ENCODE measurements at places on chromosomes 4 and X.

DNA sequence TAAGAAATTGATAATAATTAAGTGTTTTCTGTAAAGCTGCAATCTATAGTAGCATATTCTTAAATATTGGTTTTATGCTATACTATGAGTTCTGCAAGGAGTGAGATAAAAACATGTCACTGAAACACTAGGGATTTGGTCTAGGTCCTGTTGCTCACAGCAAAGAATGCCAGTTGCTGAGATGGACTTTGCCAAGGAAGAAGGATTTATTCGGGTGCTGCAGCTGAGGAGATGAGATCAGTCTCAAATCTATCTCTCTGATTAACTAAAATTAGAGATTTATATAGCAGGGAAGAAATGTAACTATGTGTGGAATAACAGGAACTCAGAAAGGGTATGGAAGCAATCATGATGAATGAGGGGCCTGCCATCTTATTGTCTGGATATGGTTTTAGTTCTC is 1569.9 kb downstream of the PCDH7 start:
- DNase-seq = no peak

DNA sequence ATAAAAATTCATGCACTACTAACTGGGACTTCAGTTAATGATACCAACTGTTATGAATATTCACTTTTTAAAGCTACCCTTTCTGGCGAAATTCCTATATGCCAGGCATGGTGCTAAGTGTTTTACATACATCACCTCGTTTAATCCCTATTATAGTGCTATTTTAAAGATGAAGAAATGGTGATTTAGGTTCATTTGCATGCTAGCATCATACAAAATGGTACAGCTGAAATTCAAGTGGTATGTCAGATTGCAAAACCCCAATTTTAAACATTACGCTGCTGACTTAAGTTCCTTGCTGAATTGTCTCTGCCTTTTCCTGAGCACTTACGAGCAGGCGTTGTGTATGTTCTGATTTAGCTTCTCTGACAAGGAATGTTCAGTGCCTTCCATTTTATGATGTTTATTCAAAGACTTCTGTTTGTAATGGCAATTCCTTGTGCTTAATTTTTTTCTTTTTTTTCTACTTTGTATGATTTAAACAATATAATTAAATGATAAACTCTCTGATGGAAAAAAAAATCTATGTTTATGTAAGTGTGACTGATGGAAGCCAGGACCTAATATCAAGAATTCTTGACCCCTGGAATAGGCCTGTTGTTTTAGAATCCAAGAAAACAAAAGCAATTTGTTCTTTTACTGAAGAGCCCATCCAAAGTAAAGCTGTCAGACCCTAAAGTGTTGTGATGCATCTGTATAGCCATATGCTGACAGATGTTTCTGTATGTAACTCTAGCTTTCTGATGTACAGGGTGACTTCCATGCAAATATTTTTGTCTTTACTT is 148.1 kb downstream of the PCDH7 start:
- DNase-seq = no peak

- no peak for DNase-seq
These were observed 407.9 kb upstream of the AADAT start for GRCh38 chr4:170497689-170498088.

GRCh38 chrX:16142246-16142558 is 18.8 kb downstream of the GRPR start:
- no peak for DNase-seq

GRCh38 chr4:141797966-141798365 is 161.6 kb downstream of the IL15 start:
- DNase-seq = no peak

DNA sequence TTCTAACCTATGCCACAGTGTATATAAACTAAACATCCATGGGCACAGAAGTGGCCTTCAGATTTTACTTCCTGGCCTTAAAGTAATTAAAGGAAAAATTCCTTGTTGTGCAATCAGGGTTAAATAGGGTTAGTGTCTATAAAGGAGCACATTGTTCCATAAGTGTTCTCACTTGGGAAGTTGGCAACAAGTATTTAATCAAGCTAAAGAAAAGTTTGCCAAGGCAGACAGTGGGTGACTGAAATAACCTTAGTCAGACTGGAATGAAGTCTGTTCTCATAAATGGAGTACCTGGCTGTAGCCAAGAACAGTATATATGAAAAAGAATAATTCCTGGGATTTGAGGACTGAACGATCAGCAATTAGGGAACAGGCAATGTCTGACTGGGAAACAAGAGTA is 213.6 kb downstream of the HTR2C start:
- no peak for DNase-seq

DNA sequence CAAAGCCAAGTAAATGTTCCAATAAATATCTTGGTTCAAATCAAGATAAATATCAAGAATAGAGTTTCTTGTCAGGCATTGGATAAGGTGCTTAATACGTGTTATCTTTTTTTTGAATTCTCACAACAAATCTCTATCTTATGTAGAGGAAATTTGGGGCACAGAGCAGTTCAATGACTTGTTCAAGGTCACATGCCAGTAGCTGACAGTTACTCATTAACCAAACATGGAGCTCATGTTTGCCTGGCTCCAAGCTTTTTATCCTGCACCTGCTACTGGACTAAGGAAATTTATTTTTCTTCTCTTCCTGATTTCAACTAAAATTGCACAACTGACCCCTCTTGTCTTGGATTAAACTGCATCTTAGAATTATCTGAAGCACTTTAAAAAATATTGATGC is 76.3 kb downstream of the ATP10D start:
- no peak for DNase-seq

DNA sequence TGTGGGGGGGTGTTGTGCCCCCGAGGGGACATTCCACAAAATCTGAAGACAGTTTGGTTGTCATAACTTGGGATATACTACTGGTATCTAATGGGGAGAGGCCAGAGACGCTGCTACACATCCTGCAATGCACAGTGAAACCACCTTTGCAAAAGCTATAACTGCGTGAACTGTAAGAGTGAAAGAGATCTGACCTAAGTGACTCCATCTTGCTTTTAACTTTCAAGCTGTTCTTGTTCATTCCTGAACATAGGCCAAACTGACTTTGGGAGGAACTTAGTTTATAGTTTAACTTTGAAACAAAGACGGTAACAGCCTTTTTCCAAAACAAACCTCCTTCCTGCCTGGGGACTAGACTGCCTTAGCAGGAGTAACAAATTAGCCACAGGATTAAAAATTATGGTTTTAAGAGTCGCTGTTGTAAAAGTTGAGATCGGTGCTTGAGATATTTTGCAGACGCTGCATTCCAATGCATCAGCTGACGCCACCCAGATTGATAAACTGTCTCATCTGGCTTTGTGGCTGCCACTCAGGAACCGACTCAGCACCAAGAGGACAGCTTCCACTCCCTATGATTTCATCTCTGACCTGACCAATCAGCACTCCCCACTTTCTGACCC is 70.9 kb downstream of the ATXN3L start:
- no peak for DNase-seq

DNA sequence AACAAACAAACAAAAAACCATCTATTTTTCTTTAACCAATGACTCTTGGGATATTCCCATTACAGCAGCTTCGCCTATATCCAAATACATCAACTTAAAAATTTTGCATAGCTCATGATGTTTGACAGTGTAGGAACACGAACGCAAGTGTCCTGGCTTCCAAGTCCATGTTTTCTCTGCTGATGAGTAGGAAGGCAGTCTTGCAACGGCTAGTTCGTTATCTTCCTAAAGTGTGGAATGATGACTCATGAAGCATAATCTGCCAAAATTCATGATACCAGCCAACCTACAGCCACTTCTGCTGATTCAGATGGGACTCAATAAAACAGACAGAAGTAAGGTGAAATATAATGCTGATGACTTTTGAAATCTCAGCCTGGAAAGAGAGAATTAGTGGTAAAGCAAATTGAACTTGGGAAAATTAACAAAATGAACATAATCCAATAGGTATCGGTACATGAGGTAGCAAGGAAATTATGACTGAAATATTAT is 6.4 kb upstream of the SEPTIN11 start:
- DNase-seq = no peak

- no peak for DNase-seq
These were observed 141.7 kb upstream of the RAI2 start for GRCh38 chrX:18002791-18003190.

DNA sequence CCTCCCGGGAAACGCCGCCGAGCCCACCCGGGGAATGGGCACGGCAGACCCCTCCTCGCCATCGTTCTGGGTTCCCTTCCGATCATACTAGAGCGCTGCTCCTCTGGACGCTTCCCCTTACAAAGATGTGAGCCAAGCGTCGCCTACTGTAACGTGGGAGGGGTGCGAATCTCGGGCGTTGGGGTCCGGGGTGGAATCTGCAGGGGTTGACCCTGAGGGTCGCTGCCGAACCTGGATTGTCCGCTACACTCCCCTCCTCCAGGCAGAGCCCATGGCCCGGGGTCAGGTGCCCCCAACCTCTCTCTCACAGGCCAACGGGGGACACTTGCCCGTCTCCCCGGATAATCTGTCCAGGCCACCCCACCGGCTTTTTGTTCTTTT is 13.8 kb downstream of the BCOR start:
- DNase-seq = no peak

DNA sequence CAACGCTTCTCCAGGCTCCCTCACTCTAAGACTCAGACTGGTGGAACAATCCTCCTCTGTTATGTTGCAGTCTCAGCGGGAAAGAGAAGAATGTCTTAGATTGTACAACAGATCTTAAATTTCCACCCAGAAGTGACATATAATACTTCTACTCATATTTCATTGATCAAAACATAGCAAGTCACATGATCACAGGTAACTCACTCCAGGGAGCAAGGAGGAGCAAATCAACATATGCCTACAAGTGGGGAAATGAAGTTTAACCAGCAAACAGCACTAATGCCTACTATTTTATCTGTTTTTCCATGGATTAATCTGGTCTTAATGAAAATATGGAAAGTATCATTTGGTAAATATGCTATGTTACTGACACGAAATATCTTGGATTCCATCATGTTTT is 819.8 kb downstream of the CCSER1 start:
- no peak for DNase-seq

DNA sequence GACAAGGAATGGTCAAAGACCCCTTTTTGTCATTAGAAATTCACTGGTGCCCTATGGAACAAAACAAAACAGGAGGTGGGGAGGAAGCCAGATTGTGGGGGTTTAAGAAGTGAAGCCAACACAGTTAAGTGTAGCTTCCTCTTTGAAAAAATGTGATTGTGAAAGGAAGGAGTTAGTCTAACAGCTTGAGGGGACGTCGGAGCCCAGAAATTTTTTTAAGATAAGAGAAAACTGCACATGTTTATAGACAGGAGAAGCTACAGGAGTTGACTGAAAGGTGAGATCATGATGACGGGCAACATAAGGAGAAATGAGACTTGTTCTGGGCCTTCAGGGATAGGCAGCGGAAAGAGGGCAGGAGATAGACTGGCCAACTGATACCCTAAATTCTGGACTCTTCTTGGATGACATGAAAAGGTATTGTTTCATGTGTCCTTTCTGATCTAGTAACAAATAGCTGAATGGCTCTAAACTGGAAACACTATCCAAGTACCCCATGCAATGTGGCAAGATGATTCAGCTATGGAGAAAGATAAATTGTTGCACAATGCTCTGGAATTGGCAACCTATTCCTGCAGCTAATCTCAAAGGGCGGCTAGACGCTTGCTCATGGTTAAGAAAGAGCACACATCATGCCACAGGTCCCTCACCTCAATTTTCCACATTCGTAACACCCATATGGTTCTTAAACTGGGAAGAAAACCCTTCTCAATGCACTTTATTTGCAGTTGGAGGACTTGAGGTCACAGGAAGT is 3.7 kb upstream of the HDAC8 start:
- DNase-seq = peak; percentile 16

DNA sequence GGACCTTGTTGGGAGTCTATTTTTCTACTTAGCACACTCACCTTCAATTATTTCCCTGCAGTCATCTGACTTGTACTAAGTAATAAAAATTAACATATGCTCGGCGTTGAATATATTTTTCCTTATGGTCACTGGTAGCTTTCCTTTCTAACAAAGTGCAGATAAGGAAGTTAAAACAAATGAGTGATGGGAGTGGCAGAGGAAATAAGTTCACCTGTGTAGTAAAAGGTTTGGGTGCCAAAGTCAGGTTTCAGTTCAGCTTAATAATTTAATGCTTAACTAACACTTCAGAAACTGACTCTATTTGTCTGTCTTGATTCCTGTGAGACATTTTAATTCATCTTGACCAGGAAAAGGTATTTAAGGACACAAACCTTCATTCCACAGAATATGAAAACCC is 184.4 kb downstream of the PCDH7 start:
- DNase-seq = no peak

DNA sequence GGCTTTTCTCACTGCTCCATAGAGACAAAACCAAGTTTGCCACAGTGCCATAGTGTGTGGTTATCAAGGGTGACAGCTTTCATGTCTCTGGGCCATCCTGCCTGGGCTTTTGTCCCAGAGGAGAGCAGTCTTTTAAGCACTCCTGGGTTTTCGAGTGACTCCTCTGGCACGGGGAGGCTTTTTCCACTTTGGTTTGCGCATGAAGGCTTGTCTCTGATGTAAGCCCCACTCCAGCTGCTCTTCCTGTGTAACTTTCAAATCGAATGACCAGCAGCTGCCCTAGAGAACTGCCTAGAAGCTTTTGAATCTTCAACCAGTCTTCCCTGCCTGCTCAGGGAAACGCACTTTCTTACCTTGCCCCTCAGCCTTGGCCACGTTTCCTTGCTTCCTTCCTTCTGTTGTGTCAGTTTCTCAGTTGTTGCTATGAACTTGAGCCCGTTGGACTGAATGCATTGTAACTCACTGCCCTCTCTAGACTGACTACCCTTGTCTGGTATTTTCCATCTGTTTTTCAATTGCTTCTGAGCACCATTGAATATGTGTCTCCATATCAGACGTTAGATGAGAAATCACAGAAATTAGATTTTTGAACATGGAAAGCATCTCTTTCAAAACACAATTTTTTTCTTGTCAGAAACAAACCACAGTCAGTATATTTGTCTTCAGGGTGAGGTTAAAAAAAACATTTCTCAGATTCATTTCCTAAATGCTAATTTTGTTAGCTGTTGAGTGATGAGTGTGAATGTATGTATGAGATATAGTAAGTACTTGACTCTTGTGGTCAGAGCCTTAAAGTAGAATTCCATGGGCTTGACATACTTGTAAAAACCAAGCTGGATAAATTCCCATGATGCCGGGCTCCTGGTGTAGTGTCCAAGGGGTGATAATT is 45.3 kb downstream of the SLC9A6 start:
- peak; percentile 21 for DNase-seq

DNA sequence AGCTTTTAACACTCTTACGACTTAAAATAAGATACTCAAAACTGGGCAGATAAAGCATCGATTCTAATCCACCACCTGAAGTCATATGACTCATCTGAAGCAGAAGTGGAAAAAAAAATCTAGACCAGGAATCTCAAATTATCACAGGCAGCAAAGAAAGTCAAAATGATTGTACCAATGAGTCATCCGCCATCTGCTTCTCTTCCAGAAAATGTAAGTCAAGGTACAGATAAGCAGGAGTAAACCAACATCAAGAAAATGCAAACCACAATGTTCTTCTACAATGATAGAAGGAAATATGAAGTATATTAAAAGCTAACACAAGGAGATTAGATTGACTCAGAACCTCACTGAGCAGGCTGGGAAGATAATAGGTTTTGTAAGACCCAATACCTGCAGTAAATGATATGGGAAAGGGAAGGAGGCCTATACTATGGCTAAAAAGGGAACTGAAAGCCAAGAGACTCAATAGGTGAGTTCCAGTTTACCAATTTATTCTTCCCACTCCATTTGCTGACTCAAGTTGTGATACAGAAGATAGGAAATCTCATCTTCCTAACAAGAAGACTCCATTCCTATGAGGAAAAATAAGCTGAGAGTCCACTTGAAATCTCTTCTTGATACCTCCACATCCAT is 88.4 kb upstream of the TET2 start:
- DNase-seq = no peak

- no peak for DNase-seq
These were observed 3.1 kb upstream of the DHRSX start for GRCh38 chrX:2503591-2504500.

GRCh38 chr4:173252024-173252935 is 81.9 kb downstream of the HMGB2 start:
- DNase-seq = peak; percentile 56

All from NCI-H460 (cell line).